Head of caudate nucleus (tissue), 42 donors: ENCODE measurements at places on chromosomes 3 and 15.
A peak's percentile ranks its signal among the peaks of the same experiment; 100 is the strongest.

- no peak for DNase-seq
Measured at GRCh38 chr3:38782148-38782547, 33.9 kb downstream of the SCN10A start.

- no peak for DNase-seq
Measured at GRCh38 chr3:42442640-42443039, 32.2 kb upstream of the LYZL4 start.

DNA sequence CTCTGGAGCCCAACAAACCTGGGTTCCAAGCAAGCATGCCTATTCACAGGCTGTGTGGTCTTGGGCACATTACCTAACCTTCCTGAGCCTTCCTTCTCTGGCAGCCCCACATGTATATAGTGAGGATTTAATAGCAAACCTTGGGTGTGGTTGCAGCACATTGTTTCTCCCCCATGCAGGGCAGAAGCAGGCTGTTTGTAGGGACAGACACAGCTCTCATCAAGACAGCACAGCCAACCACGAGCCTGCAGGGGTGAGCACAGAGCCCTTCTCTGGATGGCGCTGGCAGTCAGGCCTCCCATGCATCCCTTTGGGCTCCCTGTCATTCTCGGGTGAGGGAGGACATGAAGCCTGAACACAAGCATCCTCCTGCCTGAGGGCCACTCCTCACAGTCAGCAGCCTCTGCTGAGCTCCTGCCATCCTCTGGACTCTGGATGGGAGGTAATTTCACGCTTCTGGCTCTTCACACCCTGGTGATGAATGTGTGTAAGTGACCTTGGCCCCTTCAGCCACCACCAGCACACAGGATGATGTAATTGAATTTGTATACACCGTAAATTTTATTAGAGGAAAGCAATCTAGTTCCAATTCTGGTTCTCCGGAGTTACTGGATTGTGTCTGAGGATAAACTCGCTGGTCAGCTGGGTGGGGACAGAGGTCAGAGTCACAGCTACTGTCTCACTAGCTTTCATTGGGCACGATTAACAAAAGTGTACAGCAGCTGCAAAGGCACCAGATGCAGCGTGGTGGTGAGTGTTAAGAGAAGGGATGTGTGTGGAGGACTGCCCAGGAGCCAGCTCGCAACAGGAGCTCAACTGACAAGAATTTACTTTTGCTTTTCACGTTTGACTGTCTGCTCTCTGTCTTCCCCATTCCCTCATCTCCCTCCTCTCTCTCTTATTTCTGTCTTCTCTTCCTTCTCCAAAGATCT lies 118.1 kb downstream of the CLSTN2 start:
- no peak for DNase-seq

GRCh38 chr3:32502946-32503286 lies 264 bp upstream of the CMTM6 start:
- DNase-seq, result no peak

DNA sequence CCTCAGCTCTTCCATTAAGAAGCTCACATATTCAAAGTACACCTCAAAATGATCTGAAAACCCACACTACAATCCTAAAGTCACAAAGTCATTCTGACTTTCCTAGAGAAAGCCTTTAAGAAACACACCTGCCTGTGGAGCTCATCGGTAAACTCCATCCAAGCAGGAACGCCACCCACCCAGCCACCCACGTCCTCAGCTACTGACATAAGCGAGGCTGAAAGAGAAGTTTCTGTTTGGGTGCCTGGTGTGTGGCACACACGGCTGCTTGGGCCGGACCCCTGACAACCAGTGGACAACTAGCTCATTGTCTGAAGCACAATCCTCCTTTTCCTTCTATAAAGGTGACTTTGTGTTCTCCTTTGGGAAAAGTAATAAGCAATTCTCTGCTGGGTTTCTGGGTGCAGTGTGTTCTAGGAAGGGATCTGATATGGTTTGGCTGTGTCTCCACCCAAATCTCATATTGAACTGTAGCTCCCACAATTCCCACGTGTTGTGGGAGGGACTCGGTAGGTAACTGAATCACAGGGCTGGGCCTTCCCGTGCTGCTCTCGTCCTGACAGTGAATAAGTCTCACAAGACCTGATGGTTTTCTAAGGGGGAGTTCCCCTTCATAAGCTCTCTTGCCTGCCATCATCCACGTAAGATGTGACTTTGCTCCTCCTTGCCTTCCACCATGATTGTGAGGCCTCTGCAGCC lies 26.1 kb downstream of the FAM174B start:
- DNase-seq, result peak; percentile 59

DNA sequence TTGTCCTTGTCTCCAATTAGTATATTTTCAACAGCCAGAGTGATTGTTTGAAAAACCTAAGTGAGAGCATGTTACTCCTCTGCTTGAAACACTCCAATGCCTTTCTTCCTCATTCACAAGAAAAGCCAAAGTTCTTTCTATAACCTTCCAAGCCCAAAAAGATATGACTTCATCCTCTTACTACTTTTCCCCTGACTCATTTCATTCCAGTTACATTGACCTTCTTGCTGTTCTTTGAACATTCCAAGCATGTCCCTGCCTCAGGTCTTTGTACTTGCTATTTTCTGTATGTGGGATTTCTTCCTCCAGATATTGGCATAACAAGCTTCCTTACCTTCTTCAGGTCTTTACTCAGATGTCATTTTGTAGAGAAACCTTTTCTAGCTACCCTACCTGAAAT lies 28.3 kb downstream of the EHHADH start:
- no peak for DNase-seq

DNA sequence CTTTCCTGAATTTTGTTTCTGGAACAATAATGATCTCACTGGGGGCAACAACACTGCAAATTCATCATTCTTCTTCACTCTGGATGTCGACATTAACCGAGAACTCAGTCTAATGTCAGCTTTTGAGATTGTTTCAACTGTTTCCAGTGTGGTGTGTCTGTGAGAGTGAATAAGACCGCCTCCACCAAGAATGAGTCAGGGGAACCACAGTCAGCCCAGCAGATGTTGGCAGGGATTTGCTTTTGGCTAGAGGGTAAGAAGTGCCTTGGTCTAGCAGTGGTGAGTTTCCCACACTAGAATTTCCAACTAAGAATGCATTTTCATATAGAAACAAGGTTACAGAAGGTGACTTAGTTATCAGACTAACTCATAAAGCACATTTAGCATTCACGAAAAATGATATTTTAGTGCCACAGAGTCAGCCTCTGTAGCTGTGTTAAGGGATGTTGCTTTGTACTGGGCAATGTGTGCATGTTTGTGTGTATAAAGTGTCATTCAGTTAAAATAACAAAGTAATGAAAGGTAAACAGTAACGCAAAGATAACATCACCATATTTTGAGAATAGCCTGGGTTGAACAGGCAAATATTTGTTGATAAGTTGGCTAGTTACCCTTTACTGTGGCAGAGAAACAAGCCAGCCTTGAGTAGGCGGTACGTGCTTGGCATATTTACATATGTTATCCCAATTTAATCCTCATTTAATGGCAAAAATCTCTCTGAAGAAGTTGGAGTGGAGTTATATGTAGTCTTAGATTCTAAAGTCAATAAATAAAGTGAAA lies 33.8 kb downstream of the DRD3 start:
- DNase-seq, result peak; percentile 65

DNA sequence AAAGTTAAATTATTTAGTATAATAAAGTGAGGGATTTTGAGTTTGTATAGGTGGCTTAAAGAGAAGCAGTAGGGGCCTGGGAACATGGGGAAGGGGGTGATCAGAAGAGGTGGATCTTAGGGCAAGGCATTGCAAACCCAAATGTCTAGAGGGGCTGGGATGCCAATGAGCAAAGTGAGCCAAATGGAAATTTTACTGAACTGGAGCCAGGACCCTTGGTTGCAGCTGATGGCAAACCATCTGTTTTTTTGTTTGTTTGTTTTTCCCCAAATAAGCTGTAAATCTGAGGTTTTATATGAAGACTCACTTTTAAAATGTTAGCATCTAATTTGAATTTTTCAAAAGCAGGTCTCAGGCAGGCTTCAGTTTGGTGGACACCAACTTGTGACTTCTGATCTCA lies 14.8 kb upstream of the PARP14 start:
- no peak for DNase-seq

- DNase-seq, result no peak
Measured at GRCh38 chr15:51702710-51703109, 21.4 kb downstream of the SCG3 start.

DNA sequence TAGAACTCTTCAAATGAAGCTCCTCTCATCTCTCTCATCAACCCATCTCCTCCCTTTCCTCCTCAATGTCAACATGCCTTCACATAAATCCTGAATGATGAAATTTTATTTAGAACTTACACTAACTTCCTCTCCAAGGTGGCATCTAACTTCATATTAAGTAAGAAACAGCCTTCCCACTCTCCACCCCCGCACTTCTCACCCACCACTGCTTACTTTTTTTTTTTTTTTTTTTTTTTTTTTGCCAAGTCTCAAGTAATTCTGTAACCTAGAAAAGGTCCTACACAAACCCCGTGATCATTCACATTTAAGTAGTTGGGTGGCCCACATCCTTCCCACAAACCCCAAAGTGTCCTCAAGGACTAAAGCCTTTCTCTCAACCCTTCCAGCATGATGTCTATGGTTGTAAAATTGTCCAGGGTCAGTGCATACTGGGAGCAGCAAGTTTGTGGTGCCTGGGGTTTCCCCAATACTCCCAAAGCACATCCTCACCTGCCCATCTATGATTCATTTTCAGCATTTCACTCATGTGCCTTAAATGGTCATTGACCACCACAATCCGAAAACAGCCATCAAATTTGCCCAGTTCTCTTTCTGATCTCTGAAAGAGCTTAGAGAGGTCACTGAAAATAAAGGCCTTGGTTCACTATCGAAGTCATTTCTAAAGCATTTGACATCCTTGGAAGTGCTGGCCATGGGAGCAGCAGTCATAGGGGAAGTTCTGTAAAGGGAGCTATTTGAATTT lies 47.2 kb downstream of the CD86 start:
- no peak for DNase-seq

DNA sequence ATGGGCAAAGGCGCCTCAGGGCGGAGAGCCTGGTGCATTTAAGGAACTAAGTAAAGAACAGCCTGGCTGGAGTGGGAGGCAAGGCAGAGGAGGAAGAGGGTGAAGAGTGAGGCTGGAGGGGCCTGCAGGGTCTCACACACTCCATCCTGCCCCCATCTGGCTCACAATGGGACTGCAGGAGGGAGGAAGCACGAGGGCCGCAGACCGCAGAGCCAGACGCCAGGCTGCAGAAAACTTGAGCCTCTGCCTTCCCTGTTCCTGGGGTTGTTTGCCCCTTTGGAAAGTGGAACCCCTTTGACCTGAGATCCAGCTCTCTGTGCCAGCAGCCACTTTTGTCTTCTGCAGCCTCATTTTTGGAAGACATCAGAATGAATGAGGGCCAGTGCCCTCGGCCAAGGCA lies 138.0 kb downstream of the SRGAP3 start:
- no peak for DNase-seq

DNA sequence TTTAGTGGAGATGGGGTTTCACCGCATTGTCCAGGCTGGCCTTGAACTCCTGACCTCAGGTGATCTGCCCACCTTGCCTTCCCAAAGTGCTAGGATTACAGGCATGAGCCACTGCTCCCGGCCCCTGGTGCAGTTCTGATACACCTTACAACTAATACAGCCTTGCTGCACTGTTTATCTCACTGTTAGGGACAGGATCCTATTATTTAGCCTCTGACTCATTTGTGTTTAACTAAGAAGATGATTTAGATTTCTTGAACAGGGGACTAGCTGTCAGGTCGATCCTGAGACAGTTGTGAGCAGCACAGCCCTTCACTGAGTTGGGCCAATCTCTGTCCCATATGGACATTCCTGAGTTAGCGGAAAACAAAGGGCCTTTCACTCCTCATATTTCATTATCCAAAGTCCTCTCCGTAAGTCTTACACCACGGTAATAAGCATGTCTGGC lies 19.2 kb downstream of the GYG1 start:
- DNase-seq, result no peak

- DNase-seq, result no peak
Measured at GRCh38 chr3:184850201-184850600, 38.2 kb downstream of the VPS8 start.

GRCh38 chr3:40178012-40178594 lies 131.4 kb upstream of the EIF1B start:
- DNase-seq, result peak; percentile 47

DNA sequence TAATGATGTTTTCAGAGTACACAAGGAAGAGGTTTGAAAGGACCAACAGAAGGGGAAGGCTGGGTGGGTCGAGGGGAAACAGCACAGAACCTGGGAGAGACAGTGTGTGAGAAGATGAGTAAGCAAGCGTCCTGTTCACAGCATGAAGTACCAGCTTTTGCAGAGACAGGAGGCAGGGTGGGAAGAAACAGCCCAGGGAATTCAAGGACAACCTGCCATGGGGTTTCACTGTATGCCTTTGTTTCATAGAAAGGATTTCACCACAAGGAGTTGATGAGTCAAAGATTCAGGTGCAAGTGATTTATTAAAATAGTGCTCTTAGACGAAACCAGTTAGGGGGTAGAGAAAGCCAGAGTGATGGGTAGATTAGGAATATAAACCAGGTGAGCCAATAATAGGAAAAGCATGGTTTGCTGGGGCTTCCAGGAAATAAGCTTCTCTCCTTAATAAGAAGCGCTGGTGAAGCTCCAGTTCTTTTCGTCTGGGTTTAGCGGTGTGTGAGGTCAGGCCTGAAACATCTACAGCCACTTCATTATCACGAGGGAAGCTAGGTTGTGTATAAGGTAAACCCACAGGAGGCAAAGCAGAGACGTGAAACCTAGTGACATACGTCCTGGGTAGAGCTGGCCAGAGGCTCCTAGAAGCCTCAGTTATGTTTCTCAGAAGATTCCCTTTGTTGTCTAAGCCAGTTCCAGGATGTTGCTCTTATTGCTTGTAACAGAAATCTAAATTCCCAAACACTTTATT lies 3.9 kb downstream of the HHLA2 start:
- no peak for DNase-seq

DNA sequence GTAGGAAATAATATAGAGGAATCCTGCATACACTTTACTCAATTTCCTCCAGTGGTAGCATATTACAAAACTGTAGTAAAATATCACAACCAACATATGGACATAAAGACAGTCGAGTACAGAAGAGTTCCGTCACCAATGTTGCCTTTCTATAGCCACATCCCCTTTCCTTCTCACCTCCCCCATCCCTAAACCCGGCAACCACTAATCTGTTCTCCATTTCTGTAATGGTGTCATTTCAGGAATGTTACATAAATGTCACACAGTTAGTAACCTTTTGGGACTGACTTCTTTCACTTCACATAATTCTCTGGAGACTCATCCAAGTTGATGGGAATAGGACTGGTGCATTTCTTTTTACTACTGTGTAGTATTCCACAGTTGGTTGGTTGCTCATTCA lies 41.4 kb upstream of the ATG7 start:
- DNase-seq, result no peak

DNA sequence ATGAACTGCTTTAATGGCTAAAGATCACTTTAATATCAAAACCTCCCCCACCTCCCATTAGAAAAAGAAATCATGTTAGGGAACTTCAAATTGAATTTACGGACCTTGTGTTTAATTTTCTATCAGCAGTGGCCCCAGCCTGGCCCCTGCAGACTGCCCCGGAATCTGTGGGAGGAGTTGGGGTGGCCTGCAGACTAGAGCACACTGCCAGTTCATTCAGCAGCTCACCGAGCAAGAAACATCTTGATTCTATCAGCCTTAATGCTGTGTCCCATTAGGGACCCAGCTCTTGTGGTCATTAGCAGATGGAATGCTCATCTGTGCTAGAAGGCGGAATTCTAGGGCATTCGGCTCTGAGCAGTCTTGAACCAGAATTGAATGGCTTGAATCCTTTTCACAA lies 54.2 kb downstream of the FLNB start:
- DNase-seq, result no peak

- DNase-seq, result no peak
Measured at GRCh38 chr15:32733281-32733680, 15.5 kb downstream of the GREM1 start.

- no peak for DNase-seq
Measured at GRCh38 chr15:88243895-88244787, 12.4 kb downstream of the NTRK3 start.

GRCh38 chr3:3110749-3111361 lies 681 bp upstream of the IL5RA start:
- DNase-seq, result no peak
